ENCODE measurements at places on chromosomes 13 and 19.

DNA sequence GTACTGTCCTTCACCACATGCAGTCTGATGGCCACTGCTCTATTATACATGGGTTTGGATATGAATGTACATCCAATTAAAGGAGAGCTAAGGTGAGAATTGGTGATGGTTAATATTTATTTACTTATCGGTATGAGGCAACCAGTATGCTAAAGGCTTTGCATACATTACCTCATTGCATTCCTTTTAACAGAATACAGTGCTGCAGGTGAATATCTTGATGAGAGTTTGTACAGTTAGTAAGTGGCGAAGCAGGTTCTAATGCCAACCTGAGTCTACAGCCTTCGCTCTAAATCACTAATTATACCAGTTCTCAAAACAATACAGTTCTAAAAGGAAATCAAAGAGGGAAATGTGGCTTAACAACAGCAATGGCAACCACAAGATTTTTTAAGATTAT, 284.1 kb downstream of the ITGBL1 start:
- DNase-seq, result no peak

DNA sequence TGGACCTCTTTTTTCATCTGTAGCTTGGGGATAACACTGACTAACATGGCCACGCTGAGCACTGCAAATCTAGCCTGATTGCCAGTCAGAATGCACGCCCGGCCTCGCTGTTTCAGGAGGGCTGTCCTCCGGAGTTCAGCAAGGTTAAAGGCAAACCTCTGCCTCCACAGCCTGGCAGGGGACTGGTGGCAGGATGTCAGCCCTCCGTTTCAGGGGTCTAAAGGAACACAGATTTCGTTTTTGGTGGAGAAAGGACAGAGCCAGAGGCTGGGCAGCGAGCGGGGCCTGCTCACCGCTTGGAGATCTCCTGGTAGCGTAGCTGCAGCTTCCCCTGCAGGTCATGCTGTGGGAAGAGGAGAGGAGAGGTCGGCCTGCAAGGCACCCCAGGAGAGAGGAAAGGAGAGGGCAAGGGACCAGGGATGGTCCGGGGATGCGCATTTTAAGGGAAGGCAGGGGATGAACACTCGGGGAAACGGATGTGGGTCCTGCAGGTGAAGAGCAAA, 560 bp downstream of the NDUFA7 start:
- DNase-seq, result no peak

DNA sequence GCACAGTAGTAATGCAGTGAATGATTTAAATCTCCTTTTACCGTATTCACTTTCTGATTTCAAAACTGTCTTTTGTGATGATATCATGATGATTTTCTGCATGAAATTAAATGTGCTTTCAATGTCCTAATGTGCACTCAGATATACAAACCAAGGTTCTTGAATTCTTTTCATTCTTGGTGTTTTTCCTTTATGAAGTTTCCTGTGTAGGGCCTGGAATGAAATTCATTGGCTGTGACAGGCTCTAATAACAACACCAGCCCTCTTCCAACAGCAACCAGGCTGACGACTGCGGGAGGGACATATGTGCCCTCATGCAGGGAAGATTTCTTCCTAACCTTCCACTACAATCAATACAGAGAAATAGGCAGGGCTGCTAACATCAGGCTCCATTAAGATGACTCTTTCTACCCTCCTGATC, 1052.0 kb downstream of the DIAPH3 start:
- no peak for DNase-seq

DNA sequence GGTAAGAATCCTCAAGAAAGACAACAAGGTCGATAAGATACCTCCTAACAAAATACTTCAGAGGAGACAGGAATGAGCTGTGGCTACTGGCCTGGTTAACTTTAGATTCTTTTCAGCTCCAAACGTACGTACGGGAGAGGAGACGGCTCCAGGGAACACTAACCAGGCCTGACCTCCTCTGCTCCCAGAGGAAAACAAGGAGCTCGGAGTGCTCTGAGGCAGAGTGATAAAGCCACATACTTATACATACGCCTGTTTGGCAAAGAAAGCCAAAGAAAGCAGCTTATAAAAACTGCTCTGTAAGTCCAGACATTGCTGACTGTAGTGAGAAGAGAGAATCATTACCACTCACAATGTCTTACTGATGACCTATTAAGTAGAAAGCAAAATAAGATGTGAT, 263.9 kb downstream of the MZT1 start:
- no peak for DNase-seq

DNA sequence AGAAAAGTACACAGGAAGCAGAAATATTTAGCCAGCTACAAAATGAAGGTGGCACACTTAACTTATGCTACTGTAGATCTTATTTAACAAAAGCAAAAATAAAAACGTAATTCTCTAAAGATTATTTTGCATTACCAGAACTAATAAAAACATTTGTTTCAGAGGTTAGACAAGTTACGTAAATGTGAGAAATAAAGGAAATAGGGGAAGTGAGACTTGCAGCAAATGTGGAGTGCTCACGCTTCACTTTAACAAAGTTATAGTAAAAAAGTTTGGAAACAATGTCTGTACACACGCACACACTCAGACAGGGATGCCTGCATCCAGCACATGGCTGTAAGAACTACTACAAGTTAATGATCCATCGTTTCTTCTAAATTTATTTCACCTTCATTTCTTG, 83.7 kb downstream of the NALCN start:
- no peak for DNase-seq

GRCh38 chr13:49549289-49549688, 36.1 kb downstream of the RCBTB1 start:
- DNase-seq, result no peak

DNA sequence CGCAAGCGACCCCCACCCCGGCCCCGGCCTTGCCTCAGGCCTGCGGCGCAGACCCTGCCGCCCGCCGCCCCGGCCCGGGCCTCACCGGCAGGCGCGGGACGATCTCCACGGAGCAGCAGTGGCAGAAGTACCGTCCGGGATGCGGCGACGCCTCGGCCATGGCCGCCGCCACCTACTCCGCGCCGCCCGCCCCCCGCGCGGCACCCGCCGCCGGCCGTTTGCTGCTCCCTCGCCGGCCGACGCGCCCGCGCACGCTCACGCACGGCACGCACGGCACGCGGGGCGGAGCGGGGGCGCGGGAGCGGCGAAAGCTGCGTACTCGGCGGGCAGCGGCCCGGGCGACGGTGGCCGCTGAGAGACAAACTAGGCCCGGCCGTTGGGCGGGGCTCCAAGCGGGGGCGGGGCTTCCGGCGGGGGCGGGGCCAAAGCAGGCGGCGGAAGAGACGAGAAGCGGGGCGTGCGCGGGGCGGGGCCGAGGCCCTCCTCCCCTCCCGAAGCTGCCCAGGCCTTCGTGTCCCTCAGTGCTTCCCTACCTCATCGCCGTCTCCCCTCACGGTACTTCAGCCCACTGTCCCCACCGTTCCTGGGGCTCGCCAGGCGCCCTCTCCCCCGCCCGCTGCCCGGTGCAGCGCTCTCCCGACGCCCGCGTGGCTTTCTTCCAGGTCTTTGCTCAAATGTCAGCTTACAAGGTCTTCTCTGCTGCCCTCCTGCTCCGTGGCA, at the start of gene RNF126:
Gene RNF126 (minus strand): TSS at position 253 of the 720 bp plus-strand sequence. CDS start 93 bp downstream, at position 160.
- DNase-seq, result peak; percentile 98

- no peak for DNase-seq
Observed at GRCh38 chr13:67095621-67096020, 134.5 kb downstream of the PCDH9 start.

- DNase-seq, result no peak
Observed at GRCh38 chr13:94028650-94029049, 450.8 kb downstream of the DCT start.

DNA sequence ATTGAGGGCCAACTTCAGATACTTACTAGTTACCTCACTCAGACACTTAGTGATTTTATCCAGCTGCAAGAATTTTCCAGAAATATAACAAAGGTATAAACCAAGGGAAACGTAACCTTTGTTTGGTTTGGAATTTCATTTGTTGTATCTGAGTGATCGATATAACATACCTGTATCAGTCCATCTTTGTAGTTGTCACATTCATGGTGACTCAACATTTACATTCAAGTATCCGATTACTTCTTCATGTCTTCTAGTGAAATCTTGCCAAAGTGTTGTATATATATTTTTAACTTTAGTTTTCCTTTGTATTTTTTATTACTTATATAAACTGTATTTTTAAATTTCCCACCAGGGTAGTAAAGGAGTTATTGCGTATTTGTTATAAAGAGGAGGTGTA, 16.9 kb upstream of the MYCBP2 start:
- DNase-seq, result no peak

DNA sequence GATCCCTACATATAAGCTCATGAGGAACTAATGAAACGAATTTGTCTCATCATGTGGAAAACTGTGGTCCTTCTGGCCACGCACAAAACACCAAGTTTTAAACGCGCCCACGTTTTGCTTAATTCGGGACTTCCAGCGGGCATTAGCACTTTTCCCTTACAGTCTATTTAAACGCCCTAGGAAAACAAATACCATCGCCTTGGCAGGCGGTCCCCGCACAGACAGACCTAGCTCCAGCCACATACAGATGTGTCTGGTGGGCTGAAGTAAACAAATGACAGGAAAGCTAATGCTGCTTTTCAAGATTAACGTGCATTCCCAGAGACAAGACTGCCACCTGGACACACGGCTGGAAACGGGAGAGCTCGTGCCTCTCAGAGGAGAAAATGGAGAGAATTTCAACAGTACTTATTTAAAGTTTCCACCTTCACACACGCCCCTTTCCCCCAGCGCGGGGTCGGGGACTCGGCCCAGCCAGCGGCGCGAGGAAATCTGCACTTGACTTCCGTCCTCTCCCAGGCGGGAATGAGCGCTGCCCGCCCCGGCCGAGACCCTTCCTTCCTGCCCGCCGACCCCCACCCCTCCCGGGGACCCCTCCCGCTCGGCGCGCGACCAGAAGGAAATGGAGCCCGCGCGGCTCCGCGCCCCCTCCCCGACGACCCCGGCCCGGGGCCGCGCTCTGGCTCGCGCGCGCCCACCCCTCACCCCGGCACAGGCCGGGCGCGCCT, 931 bp downstream of the USP12 start:
- peak; percentile 70 for DNase-seq

DNA sequence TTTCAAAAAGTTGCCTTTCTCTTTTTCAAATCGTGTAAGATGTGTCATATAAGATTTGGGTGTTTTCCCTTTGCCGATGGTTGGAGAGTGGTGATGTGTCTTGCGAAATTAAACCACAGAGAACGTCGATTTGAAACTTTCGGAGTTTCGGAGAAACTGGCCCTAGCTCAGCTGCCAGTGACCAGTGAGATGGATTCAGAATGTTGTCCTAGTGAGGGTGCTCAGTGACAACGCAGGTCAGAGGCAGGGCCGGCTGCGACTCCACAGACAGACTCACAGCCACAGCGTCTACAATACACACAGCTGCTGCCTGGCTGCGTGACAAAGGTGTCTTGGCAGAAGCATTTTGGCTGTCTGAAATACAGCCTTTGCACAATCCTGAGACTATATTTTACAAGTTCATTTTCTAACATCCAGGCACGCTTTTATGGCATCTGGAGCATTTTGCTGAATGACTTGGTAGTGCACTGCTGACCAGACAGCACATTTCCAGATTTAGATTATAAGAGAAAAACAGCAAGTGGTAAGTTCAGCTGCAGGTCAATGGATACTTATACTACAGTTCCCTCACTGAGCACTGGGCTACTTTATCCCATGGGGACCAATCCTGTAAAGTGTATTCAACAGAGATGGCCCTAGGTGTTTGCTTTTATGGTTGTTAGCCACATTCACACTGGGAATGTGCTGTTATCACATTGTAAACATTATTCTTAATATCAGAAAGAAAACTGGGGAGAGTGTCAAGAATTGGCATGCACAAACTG, 207.5 kb downstream of the KCNRG start:
- DNase-seq, result no peak

GRCh38 chr13:113793718-113794085, 34.7 kb downstream of the TMEM255B start:
- DNase-seq, result no peak

GRCh38 chr19:1354970-1355567, 28.6 kb upstream of the NDUFS7 start:
- DNase-seq, result no peak

DNA sequence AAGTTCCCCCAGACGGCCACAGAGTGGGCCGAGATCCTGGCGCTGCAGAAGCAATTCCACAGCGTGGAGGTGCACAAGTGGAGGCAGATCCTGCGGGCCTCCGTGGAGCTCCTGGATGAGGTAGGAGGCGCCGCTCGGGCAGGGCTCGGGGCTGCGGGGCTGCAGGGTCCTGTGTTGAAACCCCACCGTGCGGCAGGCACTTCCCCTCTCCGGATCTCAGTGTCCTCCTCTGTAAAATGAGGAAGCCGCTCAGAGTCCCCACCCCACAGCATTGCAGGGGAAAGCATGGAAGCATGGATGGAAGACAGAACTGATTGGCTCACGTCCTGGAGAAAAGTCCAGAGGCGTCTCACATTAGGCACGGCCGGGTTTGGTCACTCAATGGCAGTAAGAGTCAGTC, 6.8 kb upstream of the SCN1B start:
- no peak for DNase-seq

DNA sequence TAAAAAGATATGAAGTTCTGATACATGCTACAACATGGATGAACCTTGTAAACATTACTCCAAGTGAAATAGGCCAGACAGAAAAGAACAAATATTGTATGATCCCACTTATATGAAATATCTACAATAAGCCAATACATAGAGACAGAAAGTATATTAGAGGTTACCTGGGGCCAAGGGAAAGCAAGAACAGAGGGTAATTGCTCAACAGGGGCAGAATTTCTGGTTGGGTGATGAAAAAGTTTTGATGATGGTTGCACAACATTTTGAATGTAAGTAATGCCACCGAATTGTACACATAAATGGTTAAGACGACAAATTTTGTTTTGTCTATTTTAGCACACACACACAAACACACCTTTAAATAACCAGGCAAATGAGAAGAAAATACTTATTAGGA, 268.4 kb downstream of the FOXO1 start:
- DNase-seq, result no peak

DNA sequence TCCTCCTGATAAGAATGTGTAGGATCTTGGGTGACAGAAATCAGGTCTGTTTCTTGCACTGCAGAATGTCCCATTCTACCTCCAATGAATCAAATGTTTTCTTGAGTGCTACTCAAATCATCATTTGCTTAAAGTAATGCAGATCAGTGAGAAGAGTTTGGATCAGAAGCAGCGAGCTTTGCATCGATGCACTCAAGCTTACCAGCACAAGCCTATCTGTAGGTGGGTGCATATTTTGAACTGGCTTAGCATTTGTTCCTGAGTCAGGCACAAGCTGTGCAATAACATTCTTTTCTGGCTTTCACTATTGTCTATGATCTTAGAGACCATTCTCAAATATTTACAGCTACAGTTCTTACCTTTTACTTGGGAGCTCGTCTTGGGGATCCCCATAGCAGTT, 109.5 kb downstream of the UBL3 start:
- DNase-seq, result no peak

DNA sequence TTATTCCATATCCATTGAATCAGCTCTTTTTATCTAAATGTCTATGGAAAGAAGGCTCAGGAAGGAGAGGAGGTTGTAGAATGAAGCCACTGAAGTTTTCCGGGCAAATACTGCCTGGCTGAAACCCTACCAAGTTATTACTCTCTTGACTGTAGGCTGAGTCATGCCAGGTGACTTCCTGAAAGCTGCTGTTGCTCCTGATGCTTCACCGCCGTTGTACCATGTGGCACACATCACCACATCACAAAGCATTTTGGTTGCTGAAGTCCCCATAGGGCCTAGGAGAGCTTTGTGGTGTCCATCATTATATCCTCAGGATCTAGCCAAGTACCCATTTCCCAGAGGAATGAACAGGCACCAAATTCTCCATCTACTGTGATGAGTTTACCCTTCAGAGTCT, 11.1 kb upstream of the TDRD12 start:
- no peak for DNase-seq
